ENCODE measurements at places on chromosomes 7 and 10. TPM values are rescaled to one million over a fixed set of nuclear protein-coding genes. Genes with fewer than 3 reads are reported as not detected.

GRCh38 chr10:19169684-19170083 lies 121.1 kb downstream of the MALRD1 start:
- no peak for DNase-seq
- H3K4me1 ChIP-seq, result no peaks in the 10 kb centered on the region
- peaks cover 14% of the 10 kb centered on the region for H3K36me3 ChIP-seq

- H3K27ac ChIP-seq, result no peak overlapping the region
- H3K4me1 ChIP-seq, result no peaks in the 10 kb centered on the region
- no peaks in the 10 kb centered on the region for H3K27me3 ChIP-seq
- no peaks in the 10 kb centered on the region for H3K36me3 ChIP-seq
Observed at GRCh38 chr10:11093771-11094736, 76.4 kb downstream of the CELF2 start.

- H3K4me3 ChIP-seq, result no peak overlapping the region
- H3K27ac ChIP-seq, result no peak overlapping the region
- no peaks in the 10 kb centered on the region for H3K36me3 ChIP-seq
- H3K4me1 ChIP-seq, result no peaks in the 10 kb centered on the region
- DNase-seq, result no peak
- no peaks in the 10 kb centered on the region for H3K27me3 ChIP-seq
Observed at GRCh38 chr10:114110174-114110972, 63.6 kb downstream of the CCDC186 start.

- H3K4me1 ChIP-seq, result no peaks in the 10 kb centered on the region
- no peak overlapping the region for H3K4me3 ChIP-seq
- DNase-seq, result no peak
Observed at GRCh38 chr7:80372415-80372814, 139.4 kb downstream of the GNAT3 start.

DNA sequence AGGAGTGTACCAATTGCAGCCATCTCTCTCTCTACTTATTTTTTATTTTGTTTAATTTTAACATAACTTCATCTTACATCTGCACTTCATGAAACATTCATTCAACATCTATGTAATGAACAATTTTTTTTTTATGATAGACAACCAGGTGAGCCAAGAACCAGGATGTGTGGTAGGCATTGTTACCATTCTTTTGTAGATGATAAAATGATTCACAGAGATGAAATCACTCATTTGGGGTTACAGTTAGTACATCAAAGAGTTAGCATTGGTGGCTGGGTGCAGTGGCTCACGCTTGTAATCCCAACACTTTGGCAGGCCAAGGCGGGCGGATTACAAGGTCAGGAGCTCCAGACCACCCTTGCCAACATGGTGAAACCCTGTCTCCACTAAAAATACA lies 127.8 kb downstream of the HDAC9 start:
- no peaks in the 10 kb centered on the region for H3K4me1 ChIP-seq
- H3K27me3 ChIP-seq, result no peaks in the 10 kb centered on the region
- H3K36me3 ChIP-seq, result no peaks in the 10 kb centered on the region
- H3K27ac ChIP-seq, result no peak overlapping the region
- H3K4me3 ChIP-seq, result no peak overlapping the region
- no peak for DNase-seq

DNA sequence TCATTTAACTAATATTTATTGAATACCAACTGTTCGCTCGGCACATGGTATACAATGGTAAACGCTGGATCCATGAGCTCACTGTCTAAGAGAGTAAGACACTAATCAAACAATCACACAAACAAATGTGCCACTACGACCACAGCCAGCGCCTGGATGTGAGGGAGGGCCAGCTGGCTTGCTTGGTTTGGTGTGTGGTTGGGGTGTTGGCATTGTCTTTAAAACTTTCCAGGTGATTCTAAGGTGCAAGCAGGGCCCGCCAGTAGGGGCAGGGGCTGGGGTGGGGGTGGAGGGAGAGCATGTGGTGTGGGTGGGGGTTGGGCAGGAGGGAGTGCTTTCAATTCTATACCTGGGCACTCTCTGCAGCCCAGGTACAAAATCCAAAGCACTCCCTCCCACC lies 31.6 kb downstream of the ADRA2A start:
- H3K36me3 ChIP-seq, result no peaks in the 10 kb centered on the region
- peaks cover 4% of the 10 kb centered on the region for H3K4me1 ChIP-seq
- H3K27me3 ChIP-seq, result no peaks in the 10 kb centered on the region
- H3K27ac ChIP-seq, result no peak overlapping the region
- DNase-seq, result no peak

- no peaks in the 10 kb centered on the region for H3K27me3 ChIP-seq
- H3K4me1 ChIP-seq, result no peaks in the 10 kb centered on the region
- no peak overlapping the region for H3K4me3 ChIP-seq
- DNase-seq, result no peak
Observed at GRCh38 chr7:135753616-135754413, 5.2 kb upstream of the FAM180A start.

DNA sequence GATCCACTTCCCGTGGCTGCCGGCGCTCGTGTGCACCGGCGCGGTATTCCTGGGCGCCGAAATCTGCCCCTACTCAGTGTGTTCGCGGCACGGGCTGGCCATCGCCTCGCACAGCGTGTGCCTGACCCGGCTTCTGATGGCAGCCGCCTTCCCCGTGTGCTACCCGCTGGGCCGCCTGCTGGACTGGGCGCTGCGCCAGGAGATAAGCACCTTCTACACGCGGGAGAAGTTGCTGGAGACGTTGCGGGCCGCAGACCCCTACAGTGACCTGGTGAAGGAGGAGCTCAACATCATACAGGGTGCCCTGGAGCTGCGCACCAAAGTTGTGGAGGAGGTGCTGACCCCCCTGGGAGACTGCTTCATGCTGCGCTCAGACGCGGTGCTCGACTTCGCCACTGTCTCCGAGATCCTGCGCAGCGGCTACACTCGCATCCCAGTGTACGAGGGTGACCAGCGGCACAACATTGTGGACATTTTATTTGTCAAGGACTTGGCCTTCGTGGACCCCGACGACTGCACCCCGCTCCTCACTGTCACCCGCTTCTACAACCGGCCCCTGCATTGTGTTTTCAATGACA lies 1.3 kb downstream of the CNNM1 start:
- H3K27me3 ChIP-seq, result peaks cover 45% of the 10 kb centered on the region
- H3K27ac ChIP-seq, result no peak overlapping the region
- peaks cover 6% of the 10 kb centered on the region for H3K4me1 ChIP-seq
- H3K36me3 ChIP-seq, result no peaks in the 10 kb centered on the region

- no peaks in the 10 kb centered on the region for H3K4me1 ChIP-seq
- no peak overlapping the region for H3K4me3 ChIP-seq
- H3K27me3 ChIP-seq, result peaks cover 2% of the 10 kb centered on the region
- no peak overlapping the region for H3K27ac ChIP-seq
Observed at GRCh38 chr7:82449910-82450309, 6.3 kb upstream of the CACNA2D1 start.

DNA sequence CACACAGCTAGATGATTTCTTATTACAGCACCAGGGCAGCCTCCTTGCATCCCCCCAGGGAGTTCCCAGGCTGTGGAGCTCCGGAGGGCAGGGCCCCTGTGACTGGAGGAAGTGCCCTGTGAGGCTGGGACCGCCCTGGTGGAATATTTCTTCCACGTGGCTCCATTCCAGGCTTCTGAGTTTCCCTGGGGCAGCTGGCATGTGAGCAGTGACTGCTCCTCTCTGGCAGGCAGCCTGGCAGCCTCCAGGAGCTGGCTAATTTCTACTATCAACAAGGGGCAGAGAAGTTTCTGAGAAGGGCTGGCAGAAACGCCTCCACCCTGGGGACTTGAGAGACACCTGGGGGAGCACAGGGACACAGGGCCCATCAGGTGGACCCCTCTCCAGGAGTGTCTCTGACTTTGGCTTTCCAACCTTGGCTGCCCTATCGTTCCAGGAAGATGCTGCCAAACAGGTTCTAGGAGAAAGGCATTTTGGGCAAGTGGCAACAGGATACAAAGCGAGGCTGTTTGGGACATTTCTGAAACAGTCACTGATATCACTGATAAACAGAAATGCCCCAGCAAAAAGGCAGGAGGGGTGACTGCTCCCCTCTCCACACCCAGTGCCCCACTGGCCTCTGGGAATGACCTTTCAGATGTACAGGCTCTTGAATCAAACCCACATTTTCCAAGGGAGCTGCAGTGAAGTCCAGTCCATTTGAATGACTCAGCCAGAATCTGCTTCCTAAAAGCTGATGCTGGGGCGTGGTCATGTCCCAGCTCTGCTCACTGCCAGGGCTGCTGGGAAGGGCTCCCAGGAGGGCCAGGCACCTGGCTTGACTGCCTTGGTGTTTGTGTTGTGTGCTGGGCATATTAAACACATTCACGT lies 16.1 kb downstream of the MYOF start:
- H3K27me3 ChIP-seq, result no peaks in the 10 kb centered on the region
- peaks cover 30% of the 10 kb centered on the region for H3K4me1 ChIP-seq
- no peak overlapping the region for H3K4me3 ChIP-seq
- peaks cover 3% of the 10 kb centered on the region for H3K36me3 ChIP-seq
- H3K27ac ChIP-seq, result peak overlapping the region; percentile 51
- peak; percentile 63 for DNase-seq

GRCh38 chr10:114508376-114508775 lies 104.1 kb upstream of the AFAP1L2 start:
- H3K4me3 ChIP-seq, result no peak overlapping the region
- peaks cover 5% of the 10 kb centered on the region for H3K36me3 ChIP-seq
- no peak overlapping the region for H3K27ac ChIP-seq
- H3K4me1 ChIP-seq, result peaks cover 17% of the 10 kb centered on the region
- H3K27me3 ChIP-seq, result no peaks in the 10 kb centered on the region
- no peak for DNase-seq

DNA sequence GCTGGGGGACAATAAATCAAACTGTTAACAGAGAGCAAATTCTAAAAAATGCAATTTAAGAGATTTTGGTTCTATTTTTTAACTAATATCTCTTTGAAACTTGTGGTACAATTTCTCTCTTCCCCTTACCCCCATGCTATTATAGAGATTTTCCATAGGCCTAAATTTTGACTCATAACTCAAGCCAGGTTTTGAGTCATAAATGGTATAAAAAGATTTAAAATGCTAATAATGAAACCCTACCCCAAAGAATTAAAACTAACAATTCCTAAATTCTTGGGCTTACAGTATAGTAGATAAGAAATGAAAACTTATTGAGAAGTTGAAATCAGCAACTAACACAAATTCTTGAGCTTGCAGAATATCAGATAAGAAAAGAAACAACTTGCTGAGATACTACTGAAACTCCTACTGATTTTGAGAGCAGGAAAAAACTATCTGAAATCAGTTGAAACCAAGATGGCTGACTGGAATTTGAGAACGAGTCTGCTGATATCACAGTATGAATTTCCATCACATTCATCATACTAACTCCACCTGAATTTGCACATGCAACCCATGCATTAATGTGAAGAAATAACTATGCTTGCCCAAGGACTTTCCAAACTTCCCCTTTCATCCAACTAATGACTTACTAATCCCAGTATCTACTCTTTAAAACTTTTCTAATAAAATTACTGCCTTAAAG lies 36.3 kb downstream of the POT1 start:
- H3K27me3 ChIP-seq, result no peaks in the 10 kb centered on the region
- no peak for DNase-seq
- H3K4me3 ChIP-seq, result no peak overlapping the region
- H3K27ac ChIP-seq, result no peak overlapping the region

NRG3 gene
- polyA plus RNA-seq, result 0.96 TPM

METTL27 gene
- polyA plus RNA-seq, result 7.6 TPM

SLC16A9 gene
- polyA plus RNA-seq, result 2.6 TPM

TRIL gene
- 6.3 TPM for polyA plus RNA-seq

Data from large intestine (tissue), 12 donors.